ENCODE measurements at places on chromosomes 12 and 14.

DNA sequence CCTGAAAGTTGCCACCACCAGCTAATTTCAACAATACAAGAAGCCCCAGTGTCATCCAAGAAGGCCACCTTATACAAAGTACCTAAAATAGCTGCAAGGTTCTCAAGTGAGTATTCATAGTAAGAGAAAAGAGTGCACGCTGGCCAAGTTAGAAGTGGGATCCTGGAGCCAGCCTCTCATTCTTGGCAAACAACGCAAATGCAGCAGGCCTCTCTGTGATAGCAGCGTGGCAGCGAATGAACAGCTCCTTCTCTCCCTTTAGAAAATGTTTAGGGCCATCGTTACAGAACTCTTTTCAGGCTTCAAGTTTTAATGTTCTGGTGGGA is 78.0 kb upstream of the IFNG-AS1 start:
- no peak for DNase-seq

DNA sequence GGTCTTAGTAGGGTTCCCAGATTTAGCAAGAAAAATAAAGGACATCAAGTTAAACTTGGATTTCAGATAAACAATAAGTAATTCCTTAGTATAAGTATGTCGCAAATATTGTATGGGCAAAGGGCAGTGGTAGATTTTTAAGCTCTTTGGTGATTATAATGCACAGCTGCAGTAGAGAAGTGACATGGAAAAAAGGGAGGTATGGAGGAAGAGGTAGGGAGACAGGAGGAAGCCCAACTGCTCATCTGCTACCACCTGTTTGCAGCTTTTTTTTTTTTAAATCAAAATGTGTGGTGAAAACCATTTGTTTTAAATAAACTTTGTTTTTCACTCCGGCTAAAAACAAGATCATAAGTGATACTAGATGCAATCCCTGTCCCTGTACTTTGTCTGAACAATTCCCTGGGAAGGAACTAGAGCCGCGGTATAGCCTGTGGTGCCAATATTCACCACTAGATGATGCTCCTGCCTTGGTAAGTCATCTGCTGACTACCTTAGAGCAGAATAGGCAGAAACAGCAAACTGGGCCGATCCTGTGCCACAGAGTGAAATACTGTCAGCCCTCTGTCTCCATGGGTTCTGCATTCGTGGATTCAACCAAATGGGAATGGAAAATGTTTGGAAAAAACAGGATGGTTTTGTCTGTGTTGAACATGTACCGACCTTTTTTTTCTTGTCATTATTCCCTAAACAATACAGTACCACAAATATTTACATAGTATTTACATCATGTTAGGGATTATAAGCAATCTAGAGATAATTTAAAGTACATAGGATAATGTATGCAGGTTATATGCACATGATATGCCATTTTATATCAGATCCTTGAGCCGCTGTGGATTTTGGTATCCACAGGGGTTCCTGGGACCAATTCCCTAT is 62.4 kb upstream of the PLBD1 start:
- peak; percentile 37 for DNase-seq

- DNase-seq = no peak
Measured at GRCh38 chr14:104112609-104113571, 25.5 kb upstream of the KIF26A start.

GRCh38 chr12:29427964-29428363 is 47.0 kb upstream of the ERGIC2 start:
- DNase-seq = no peak

DNA sequence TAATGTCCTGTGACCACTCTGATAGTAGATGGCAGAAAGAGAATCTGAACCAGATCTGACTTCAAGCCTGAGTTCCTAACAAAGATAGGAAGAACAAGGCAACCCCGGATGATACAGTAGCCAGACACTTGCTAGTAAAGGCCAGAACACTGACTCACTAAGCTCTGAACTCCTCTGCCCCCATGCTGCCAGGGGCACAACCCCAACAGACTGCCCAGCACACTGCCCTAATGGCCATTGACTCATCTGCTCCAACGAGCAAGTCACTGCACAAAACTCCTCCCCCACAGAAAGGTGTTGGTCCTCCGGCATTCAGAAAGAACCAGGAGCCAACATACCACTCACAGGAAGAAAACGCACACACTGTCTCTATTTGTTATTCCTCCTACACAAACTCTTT is 179.6 kb upstream of the NUDT4 start:
- DNase-seq = no peak

DNA sequence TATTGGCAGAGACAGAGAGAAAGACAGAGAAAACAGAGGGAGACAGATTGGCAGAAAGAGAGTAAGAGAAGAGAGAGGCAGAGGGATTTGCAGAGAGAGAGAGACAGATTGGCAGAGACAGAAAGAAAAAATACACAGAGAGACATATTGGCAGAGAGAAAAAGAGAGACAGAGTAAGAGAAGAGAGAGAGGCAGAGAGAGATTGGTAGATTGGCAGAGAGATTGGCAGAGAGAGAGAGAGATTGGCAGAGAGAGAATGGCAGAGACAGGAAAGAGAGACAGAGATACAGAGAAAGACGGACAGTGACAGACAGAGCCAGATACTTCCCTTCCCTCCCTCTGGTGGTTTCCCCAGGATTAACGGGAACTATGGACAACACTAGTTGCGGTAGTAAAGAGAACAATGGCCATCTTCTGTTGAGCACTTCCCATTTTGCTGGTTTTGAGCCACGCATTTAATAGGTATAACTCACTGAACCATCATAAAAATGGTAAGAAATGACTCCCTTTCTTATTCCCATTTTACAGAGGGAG is 2.6 kb upstream of the NOS1 start:
- DNase-seq = no peak

DNA sequence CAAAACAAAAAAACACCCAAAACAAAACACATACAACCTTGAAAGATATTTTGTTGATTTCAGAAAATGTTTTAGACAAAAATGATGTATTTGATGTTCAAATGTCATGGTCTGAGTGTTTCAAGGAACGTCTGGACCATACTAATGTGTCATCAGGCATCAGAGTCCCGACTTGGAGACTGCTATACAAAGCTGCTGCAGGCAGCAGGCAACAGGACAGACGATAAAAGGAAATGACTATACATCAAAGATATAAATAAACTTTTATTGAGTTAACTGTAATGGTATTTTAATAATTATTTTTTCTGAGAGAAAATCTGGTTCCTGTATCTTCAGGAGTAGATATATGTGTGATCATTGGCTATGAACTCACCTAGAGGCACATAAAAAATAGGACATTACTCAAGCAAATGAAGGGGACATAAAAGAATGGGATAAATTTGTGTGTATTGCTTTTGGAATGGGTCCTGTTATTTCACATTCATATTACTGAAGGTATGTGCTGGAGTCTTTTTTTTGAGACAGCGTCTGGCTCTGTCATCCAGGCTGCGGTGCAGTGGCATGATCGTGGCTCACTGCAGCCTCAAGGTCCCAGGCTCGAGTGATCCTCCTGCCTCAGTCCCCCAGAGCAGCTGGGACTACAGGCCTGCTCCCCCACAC is 87.3 kb upstream of the HECTD1 start:
- no peak for DNase-seq

GRCh38 chr14:36517242-36518030 is 2.6 kb downstream of the NKX2-1 start:
- DNase-seq = no peak

- DNase-seq = peak; percentile 44
Measured at GRCh38 chr14:70660967-70661893, 19.5 kb downstream of the TTC9 start.

DNA sequence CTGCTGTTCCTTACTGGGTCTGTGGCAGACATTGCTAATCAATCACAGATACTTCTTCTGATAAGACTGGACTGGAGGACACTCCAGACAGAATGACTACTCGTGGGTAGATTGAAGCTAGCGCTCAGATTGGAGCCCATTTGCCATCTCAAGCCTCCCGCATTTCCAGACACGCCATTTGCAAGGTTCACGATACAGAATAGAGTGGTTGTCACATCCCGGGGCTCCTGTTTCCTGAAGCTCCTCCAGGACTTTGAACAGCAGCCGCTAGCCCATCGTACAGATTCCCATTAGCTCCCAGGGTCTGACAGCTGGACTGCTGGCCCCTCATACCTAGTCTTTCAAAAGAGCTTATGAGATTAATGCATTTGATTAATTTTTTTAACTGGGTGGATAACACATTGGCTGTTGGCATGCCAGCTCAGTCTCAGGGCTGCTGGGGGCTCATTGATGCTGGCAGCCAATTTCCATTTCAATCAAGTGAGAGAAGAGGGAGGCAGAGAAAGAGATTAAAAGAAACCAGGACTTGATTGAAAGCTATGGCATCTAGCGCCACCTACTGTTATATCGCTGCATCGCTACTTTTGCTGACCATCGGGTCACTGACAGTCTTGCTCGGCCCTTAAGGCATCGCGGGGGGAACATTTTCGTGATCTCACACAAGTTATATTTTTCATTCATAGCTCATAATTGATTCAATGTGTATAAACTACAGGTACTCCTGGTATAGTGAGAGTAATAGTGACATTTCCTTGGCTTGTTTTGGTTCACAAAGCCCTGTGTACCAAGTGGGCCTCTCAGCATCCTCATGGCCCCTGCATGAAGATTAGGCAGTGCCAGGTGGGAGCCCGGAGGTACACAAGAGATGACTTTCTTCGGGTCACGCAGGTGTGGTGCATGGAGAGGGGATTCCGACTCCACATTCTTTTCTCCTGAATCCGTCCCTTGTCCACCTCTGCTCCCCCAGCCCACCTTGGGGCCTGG is 78.6 kb downstream of the CCDC60 start:
- no peak for DNase-seq

DNA sequence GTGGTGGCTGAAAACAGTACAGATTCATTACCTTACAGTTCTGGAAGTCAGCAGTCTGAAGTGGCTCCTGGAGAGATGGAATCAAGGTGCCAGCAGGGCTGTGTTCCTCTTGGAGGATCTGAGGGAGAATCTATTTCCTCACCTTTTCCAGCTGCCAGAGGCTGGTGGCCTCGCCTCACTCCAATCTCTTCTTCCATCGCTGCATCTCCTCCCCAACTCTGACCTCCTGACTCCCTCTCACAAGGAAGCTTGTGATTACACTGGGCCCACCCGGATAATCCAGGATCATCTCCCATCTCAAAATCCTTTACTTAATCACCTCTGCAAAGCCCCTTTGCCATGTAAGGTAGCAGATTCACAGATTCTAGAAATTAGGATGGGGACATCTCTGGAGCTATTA is 11.4 kb upstream of the NCOR2 start:
- no peak for DNase-seq

DNA sequence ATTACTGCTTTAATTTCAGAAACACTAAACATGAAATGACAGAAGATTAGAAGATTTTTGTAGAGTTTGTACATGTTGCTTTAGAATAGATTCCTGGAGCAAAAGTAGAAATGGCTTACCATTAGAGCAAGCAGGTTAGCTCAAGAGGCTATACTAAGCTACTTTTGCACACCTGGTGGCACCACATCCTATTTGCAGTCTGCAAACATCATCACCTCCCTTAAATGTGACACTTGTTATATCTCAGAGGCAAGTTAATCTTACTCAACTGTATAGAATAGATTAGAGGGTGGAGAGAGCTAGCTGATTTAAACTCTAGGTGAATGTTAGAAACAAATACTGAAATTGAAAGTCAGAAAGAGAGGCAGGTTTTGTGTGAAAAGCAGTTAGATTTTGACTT is 30.7 kb upstream of the OR4E1 start:
- DNase-seq = no peak

- no peak for DNase-seq
Measured at GRCh38 chr14:96403409-96403808, 11.5 kb downstream of the AK7 start.

DNA sequence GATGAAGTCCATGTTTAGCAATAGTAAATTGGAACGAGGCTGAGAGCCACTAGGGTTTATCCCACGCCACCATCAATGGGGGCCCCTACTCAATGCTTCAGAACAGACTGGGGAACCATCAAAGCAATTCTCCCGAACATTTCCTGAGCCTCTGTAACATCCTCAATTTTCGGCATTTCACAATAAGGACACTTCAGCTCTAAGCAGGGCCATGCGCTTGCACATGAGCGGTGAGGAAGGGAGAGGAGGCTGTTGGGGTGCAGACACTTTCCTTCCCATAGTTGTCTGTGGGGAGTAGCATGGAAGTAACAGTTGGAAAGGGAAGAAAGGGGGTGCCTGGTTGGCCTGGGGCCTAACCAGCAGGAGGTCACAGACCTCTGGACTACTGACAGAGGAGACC is 129.9 kb upstream of the PRMT8 start:
- no peak for DNase-seq

DNA sequence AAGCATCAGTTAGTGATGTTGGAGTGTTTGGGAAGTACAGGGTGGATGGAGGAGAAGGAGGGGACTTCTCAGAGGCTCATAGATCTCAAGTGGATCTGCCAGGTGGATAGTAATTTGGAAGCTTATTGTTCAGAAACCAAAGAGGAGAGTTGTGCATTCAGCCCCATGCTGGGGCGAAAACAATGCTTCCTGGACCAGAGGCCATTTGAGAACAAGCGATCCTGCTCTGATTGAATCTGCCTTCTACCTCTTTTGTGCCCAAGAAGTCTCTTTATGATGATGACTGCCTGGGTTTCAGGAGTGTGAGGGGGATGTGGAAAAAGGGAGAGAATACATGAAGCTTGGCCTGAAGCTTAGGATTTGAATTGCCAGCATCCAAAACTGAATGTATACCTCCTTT is 110.8 kb upstream of the SRRM4 start:
- DNase-seq = no peak

DNA sequence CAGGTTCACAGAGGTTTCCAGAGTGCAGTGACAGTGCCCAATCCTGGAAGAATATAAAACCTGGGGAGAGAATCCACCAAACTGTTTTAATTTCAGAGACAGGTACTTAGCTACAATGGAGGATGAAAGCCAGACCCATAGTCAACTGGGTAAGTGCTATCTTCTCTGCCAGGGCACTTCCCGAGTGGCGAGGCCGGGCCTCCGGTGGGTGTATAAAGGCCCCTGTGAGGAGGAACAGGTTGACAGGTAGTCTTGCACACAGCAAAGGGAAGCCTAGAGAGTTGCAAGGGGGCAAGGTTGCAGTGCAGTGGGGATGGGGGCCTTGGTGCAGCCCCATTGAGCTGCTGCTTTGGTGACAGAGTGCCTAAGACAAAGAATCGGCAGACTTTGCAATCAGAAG is 130.7 kb downstream of the SLC38A6 start:
- DNase-seq = no peak

- no peak for DNase-seq
Measured at GRCh38 chr12:39309516-39309915, 133.4 kb downstream of the KIF21A start.

GRCh38 chr12:120579179-120579578 is 2.0 kb downstream of the POP5 start:
- no peak for DNase-seq

- DNase-seq = no peak
Measured at GRCh38 chr12:26195250-26195640, at the start of gene SSPN. SSPN (plus strand) TSS chr12:26195573; CDS start chr12:26195673, 100 bp downstream.
